Stimulated activated CD4-positive, alpha-beta T cell treated with anti-CD3 and anti-CD28 coated beads, Interleukin-1b, Interleukin-23, amount 100 ng/mL, for 1 hour (primary cell): ENCODE measurements at places on chromosomes 3 and 15.

DNA sequence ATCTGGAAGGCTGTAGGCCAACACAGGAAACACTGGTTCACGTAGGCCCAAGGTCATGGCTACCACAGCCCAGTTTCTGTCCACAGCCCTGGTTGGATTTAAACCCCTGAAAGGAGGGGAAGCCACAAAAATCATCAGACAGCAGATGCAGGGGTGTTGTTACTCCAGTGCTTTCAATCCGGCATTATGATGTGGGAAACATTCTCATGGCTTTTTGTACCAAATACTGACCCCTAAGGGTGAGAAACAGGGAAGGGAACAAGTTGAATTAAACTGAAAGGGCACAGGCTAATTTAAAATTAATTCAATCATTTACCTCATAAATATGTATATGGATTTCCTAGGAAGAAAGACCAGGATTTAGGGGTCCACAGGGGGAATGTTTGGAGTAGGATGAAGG lies 375.6 kb downstream of the CTNNB1 start:
- DNase-seq, result no peak

GRCh38 chr15:34365836-34366235 lies 1.2 kb downstream of the LPCAT4 start:
- no peak for DNase-seq

- no peak for DNase-seq
Observed at GRCh38 chr3:127929818-127930413, 14.9 kb downstream of the KBTBD12 start.

GRCh38 chr3:105480768-105481167 lies 114.1 kb downstream of the ALCAM start:
- no peak for DNase-seq

- no peak for DNase-seq
Observed at GRCh38 chr3:37236024-37236423, 61.6 kb upstream of the LRRFIP2 start.

- DNase-seq, result no peak
Observed at GRCh38 chr3:49302613-49303012, 25.6 kb upstream of the C3orf62 start.

DNA sequence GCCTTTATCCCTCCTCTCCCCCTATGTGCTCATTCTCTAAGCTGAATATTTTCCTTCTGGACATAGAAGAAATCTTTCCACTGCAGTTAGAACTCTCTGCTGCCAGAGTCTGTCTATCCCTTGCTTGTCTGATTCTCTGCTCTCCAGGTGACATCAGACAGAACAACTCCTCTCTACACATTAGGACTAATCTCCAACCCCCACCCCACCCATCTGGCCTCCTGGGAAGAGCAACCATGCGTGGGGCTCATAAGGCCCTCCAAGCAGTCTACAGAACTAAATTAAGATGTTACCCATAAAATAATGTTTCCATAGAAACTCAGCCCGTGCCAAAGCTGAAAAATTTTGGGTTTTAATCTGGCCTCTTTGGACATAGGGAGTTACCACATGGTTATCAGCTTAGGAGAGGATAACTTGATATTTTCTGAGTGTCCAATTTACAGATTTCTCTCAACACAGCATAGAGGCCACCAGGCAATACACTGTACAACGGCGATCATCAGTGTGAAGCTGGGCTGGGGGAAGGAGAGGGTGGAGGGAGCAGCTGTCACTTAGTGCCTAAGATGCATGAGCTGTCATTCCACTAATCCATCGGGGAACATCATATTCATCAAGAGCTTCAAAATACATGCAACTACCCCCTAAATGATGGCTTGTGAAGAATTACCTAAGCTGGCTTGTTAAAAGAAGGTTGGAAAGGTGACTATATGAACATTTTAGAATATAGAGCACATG lies 199.4 kb downstream of the CLSTN2 start:
- no peak for DNase-seq
